Stimulated activated CD8-positive, alpha-beta memory T cell treated with anti-CD3 and anti-CD28 coated beads, Interleukin-2, amount 100 ng/mL, for 1 hour (primary cell): ENCODE measurements at places on chromosomes 11 and 22.

DNA sequence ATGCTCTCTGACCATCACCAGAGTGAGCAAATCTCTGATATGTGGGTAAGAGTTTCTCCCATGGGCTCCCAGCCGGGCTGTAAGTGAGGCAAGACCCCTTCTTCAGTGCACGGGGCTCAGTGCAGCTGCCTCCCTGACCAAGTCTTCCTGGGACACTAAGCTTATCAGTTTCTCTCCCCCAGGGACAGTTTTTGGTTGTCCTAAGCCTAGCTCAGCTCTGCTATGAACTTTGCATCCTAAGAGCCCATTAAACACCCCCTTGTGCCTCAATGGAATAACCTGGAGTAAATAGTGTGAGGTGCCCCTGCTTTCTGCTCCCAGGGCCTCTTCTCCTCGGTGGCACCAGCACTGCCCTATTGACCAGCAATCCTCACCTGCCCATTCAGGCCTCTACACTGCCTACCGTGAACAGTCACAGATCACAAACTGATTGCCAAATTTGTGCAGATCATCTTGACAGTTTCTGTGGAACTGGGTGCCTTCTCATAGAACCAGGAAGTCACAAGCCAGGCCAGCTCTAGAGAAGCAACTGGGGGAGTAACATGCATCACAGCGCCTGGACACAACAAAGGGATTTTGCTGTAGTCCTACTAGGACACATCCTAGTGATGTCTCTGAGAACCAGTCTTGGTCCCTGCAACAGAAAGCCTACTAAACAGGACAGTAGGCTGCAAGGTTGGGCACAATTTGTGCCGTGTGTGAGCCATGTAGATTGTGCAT, 19.5 kb upstream of the IGLL5 start:
- DNase-seq = no peak

- DNase-seq = no peak
These were observed 12.8 kb downstream of the PACSIN2 start for GRCh38 chr22:43002202-43002586.

DNA sequence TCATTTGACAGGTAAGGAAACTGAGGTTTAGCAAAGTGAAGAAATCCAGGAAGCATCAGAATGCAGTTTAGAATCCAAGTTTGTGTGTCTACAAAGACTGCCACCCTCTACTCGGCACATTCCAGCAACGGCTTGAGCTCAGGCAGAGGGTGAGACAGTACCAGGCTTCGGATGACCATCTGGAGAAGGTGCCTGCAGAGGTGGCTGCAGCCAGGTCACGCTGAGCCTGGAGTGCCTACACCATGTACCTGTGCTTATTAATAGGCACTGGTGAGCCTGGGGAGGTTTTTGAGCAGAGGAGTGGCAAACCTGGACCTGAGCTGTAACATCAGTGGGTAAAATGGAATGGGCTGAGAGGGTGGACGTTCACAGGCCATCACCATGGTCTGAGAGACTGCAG, 4.7 kb downstream of the FXYD6 start:
- DNase-seq = no peak

GRCh38 chr11:119056421-119056999, 495 bp downstream of the HYOU1 start:
- DNase-seq = no peak

GRCh38 chr11:18699848-18700261, 1.3 kb downstream of the TMEM86A start:
- no peak for DNase-seq
